Activated CD4-positive, alpha-beta T cell treated with anti-CD3 and anti-CD28 coated beads, Interleukin-2, amount 50 U/mL, for 4 hours (primary cell): ENCODE measurements at places on chromosomes 12 and 14.

GRCh38 chr12:10505620-10506019, at the start of gene EIF2S3B:
EIF2S3B (plus strand) TSS chr12:10505890; CDS start chr12:10505903, 13 bp downstream.
- DNase-seq: no peak

DNA sequence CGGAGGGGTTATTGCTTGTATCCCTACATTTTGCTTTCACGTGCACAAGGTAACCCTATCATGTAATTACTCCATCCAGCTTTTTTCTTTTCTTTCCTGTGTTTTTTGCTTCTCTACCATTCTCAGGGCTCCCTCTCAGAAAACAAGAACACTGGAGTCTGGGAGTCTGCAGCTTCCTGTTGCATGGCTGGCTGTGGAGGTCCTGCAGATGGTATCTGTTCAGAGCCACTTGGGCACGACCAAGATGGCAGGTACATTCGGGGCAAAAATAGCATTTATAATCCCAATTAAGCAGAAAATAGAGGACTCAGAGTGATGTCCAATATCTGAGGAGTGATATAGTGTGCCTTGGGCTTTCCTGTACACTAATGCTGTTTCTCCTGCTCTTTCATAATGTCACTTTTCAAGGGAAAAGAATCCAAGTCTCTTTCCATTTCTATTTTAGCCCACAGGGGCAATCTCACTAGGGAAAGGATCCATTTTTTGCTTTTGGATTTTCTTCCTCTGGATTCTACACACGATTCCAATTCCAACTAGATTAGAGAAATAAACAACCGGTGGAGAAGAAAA, 3.2 kb upstream of the NUMB start:
- DNase-seq: no peak

- DNase-seq: no peak
Observed at GRCh38 chr14:51401272-51401671, 161.2 kb downstream of the TMX1 start.

DNA sequence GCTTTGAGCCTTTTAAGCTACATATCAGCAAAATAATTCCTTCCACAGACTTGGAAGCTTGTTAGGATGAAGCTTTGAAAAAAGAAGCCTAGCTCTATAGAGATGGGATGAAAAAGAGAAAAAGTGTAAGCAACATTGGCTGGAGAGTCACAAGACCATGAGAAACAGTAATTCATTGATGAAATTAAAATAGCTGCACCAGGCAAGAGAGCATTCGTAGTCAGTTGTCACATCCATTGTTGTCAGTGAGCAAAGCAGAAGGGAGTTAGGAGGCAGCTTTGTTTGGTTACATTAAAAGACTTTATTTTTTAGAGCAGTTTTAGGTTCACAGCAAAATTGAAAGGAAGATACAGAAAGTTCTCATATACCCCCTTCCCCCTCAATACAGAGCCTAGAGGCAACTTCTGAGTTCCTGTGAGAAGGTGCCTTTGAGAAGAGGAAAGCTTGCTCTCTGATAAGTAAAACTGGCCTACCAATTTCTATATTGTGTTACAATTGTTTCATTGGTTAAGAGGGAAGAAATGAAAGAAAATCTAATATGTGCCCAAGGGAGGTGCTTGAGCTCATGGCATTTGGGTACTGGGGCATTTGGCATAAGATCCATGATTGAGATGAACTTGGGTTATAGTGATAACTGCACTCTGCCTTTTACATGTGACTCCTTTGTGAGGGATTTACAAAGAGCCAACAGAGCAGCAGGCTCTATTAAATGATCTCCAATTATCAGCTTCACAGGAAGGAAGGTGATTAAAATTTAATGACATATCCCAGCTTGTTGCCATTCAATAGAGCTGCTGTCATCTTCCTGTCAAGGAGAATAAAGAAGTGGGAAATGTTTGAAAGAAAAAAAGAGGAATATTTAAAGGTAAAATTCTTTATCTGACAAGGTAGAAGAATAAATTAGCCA, 361.3 kb upstream of the TMTC1 start:
- no peak for DNase-seq

GRCh38 chr12:126636821-126637220, 1571.6 kb downstream of the AACS start:
- DNase-seq: no peak
